GM23248 (cell line): ENCODE measurements at places on chromosomes 12 and 14. TPM values are rescaled to one million over a fixed set of nuclear protein-coding genes. Genes with fewer than 3 reads are reported as not detected.

The SLC10A1 gene
- total RNA-seq = not detected in 2 replicates

The ADCY4 gene
- total RNA-seq = 0.22 and 0.38 TPM in 2 replicates

The CCDC88C gene
- not detected in 2 replicates for total RNA-seq

The HCAR3 gene
- total RNA-seq = not detected in 2 replicates

The TRMT61A gene
- total RNA-seq = 13.2 and 15.0 TPM in 2 replicates

The FAM181A gene
- not detected in 2 replicates for total RNA-seq

The ZNF641 gene
- total RNA-seq = 7.8 and 8.2 TPM in 2 replicates

The HOXC12 gene
- not detected in 2 replicates for total RNA-seq

The PTCSC3 gene
- total RNA-seq = not detected in 2 replicates

The SRGAP1 gene
- 12.4 and 13.0 TPM in 2 replicates for total RNA-seq

The CMTM5 gene
- not detected in 2 replicates for total RNA-seq

The PAX9 gene
- not detected in 2 replicates for total RNA-seq

The HOXC6 gene
- total RNA-seq = 3.6 and 4.9 TPM in 2 replicates

The LETMD1 gene
- 29.8 and 67.5 TPM in 2 replicates for total RNA-seq
